ENCODE measurements at places on chromosomes 1 and 21. TPM values are rescaled to one million over a fixed set of nuclear protein-coding genes. Genes with fewer than 3 reads are reported as not detected.

GRCh38 chr1:5753549-5754421 is 238.4 kb downstream of the NPHP4 start:
- no peak for DNase-seq

DNA sequence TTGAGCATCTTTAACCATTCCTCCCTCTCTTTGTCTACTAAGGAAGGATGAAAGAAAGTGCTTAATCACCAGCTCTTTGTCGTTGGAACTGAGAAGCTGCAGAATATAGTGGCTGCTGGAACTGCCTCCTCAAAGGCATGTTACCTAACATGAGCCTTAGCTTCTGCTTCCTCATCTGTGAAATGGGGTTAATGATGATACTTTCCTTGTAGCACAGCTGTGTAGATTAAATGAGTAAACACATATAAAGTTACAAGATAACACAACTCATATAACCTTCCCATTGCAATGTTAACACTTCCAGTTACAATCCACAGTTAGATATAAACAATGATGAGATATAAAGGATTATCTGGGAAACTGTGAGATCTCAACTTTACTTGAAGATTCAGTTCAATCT is 48.4 kb upstream of the ZNF326 start:
- no peak for DNase-seq

DNA sequence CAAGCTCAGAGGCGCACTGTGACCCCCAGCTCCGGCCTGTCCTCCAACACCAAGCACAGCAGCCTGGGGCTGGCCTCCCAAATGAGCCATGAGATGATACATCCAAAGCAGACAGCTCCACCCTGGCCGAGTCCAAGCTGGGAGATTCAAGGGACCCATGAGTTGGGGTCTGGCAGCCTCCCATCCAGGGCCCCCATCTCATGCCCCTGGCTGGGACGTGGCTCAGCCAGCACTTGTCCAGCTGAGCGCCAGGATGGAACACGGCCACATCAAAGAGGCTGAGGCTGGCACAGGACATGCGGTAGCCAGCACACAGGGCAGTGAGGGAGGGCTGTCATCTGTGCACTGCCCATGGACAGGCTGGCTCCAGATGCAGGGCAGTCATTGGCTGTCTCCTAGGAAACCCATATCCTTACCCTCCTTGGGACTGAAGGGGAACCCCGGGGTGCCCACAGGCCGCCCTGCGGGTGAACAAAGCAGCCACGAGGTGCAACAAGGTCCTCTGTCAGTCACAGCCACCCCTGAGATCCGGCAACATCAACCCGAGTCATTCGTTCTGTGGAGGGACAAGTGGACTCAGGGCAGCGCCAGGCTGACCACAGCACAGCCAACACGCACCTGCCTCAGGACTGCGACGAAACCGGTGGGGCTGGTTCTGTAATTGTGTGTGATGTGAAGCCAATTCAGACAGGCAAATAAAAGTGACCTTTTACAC is 29.1 kb downstream of the SLC19A1 start:
- DNase-seq: no peak

- no peak for DNase-seq
Observed at GRCh38 chr21:45794027-45794426, 150.5 kb downstream of the PCBP3 start.

The TRIM45 gene
- 2.0 TPM for total RNA-seq

The TNFRSF9 gene
- 0.79 TPM for total RNA-seq

GRCh38 chr21:40733024-40733397 is 113.9 kb downstream of the DSCAM start:
- DNase-seq: no peak

DNA sequence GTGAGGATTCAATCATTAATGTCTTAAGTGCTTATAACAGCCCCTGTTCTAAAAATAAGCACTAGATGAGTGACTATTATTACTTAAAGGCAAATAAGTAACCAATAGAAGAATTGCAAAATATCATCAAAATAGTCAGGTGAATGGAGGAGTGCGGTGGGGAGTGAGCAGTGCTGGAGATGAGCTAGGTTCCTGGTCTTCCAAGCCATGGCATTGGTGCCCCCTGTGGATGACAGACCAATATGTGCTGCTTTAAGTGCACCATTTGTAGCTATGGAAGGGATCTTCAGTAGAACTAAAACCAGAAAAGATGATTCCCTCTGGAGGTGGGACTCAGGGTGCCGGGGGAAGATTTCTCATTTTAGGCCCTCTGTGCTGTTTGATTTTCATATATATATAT is 46.1 kb upstream of the SLC30A1 start:
- no peak for DNase-seq

The LCE6A gene
- total RNA-seq: not detected

All from omental fat pad (tissue), 4 donors.